Stimulated activated CD4-positive, alpha-beta T cell treated with anti-CD3 and anti-CD28 coated beads, Interleukin-4, amount 100 ng/mL, for 1 hour (primary cell): ENCODE measurements at places on chromosomes 1 and 21.

- no peak for DNase-seq
Measured at GRCh38 chr1:193326296-193326695, 139.9 kb upstream of the B3GALT2 start.

GRCh38 chr1:168921629-168922028 is 184.9 kb upstream of the ATP1B1 start:
- no peak for DNase-seq

DNA sequence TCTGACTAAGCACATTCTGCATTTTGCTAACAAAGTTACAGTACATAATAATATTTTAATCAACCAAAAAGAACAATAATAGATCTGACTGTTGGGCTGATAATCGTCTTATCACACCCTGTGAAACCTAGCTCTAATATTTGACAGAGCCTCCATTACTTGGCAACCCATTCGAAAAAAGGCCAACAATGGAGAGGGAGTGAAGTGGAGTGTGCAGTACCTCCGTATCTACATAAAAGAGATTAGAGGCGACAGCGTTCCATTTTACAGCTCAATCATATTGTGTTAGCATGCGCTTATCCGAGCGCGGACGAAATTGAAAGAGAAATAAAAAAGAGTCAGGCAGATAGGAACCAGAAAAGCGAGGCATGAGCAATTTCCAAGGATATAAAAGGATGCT is 137.3 kb upstream of the USH2A start:
- no peak for DNase-seq

DNA sequence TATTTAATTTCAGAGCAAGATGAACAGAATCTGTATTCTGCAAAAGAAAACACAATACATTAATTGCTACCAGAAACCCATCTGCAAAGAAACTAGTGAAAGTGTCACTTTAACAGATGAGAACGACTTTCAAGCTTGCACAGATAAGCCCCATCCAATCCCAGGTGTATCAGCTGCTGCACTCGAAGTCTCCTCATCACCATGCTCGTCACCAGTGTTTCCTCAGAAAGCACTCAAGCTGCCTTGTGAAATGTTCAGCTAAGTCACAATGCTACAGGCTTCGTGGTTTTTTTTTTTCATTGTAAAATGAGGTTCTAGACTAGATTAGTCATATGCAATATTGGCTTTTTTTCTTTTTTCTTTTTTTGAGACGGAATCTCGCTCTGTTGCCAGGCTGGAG is 3.3 kb upstream of the TOMM20 start:
- no peak for DNase-seq

DNA sequence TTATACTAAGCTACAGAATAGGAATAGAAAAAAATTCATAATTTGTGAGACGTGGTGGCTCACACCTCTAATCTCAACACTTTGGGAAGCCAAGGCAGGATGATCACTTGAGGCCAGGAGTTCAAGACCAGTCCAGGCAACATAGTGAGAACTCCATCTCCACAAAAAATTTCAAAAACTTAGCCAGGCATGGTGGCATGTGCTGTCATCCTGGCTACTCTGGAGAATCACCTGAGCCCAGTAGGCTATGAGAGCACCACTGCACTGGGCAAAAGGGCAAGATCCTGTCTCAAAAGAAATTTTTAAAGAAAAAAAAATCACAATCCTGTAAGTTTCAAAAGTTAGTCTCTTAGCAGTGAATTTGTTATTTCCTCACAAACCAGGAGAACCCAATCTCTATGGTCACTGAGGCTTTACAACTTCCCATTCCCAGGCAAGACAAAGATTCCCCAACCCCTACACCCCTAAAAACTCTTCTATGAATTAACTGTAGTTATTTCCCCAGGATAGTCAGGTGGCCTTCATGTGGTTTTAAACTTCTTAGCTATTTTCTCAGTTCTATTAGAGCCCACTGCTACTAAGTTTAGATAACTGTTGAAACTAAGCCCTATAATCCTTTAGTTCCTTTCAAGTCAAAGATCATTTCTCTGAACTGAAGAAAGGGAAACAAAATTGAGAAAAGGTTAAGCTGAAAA is 74.5 kb downstream of the FOXJ3 start:
- DNase-seq = no peak

- DNase-seq = no peak
Measured at GRCh38 chr1:67650061-67650460, 34.9 kb upstream of the GADD45A start.

DNA sequence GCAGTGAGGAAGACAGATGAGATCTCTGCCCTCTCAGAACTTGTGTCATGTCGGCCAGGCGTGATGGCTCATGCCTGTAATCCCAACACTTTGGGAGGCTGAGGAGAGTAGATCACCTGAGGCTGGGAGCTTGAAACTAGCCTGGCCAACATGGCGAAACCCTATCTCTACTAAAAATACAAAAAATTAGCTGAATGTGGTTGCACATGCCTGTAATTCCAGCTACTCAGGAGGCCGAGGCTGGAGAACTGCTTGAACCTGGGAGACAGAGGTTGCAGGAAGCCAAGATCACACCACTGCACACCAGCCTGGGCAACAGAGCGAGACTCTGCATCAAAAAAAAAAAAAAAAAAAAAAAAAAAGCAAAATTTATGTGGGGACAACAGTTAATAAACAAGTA is 40.9 kb upstream of the RALGPS2 start:
- DNase-seq = no peak

- DNase-seq = no peak
Measured at GRCh38 chr1:27979151-27979858, 19.5 kb downstream of the XKR8 start.

DNA sequence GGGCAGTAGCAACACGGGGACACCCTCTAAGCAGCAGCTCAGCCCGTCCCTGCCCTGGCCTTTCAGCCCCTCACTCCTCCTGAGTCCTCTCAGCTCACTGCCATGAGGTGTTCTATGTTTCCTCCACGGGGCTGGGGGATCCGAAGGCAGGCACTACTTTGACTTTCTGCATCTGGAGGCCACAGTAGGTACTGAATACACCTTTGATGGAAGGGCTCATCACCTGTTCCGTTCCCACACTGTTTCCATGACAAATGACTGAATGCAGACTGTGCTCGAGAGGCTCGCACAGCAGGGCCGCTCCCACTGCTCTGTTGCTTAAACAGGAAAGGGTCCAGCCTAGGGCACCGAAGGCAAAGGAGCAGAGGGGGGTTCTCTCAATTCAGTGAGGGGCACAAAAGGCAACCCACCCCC is 77.6 kb upstream of the DNAH14 start:
- DNase-seq = no peak

GRCh38 chr1:110234691-110235090 is 24.6 kb downstream of the KCNC4 start:
- no peak for DNase-seq

GRCh38 chr1:235397733-235398132 is 30.5 kb downstream of the TBCE start:
- DNase-seq = no peak

- no peak for DNase-seq
Measured at GRCh38 chr1:66035616-66036245, 243.0 kb downstream of the PDE4B start.
